ENCODE measurements at places on chromosomes 12 and 14.

GRCh38 chr14:68308726-68309520 is 483.9 kb downstream of the ZFP36L1 start:
- no peak for DNase-seq

DNA sequence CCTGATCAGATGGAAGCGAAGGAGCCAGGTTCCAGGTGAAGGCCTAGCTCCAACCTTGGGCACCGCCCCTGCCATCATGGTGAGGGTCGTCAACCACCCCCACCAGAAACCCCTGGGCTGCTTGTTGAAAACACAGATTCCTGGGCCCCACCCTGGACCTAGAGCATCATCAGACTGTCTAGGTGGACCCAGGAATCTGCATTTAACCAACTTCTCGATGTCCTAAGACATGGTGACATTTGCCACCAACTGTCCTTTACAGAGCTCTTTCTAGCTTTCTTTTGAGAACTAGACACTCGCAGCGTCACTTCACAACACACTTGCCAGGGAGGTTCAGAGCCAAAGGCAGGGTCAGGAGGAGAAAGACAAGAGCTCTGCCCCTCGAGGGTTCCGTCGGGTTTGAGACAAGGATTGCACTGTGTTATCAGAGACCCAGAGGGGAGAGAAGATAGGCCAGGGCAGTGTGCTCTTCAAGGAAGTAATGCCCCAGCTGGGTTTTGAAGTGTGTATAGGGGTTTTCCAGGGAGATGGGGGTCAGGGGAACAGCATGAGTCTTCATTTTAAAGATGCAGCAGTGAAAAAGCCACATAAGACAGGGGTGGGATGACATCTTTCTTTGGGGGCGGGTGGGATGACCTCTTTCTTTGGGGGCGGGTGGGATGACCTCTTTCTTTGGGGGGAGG is 24.6 kb downstream of the RFLNA start:
- DNase-seq: no peak

DNA sequence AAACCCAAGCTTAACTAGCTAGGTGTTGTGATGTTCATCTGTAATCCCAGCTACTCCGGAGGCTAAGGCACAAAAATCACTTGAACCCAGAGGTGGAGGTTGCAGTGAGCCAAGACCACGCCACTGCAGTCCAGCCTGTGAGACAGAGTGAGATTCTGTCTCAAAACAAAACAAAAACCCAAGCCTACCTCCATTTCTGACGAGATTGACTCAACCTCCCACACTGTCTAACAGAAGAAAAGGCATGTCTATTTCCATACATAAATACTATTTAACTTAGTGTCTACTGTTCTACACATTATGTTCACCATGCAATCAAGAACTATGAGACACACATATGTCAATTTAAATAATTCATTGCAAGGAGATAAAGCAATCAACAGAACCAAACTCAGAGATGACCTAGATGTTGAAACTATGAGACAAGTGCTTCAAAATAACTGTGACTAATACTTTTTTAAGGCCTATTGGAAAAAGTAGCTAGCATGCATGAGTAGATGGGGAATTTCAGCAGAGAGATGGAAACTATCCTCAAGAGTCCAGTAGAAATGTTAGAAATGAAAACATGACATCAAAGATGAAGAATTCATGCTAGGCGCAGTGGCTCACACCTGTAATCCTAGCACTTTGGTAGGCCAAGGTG is 75.9 kb upstream of the DHRS4 start:
- no peak for DNase-seq

DNA sequence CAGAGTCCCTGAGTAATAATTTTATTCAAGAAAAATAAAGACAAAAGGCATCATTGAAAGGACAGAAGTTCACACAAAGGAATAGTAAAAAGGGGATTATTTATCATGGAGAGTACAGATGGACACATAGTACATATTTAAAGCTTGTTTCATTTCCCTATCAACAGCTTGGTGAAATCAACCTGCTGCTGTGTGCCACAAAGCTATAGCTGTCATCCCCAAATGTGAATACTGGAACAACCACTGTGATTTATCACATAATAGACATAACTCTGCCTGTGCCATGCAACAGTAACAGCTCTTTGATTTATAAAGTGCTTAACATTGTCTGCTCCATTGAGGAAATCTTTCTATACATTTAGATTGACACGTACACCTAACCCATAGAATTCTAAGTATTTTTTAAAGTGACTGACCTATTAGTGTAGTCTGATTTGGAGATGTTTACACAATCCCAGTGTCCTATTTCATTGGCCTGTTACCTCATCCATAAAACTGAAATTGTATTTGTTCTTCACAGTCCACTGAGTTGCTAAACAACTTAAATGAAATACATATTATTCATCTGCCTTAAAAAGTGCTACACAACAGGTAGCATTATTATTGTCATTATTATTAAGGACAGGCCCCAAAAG is 3.3 kb downstream of the NEMF start:
- no peak for DNase-seq

- DNase-seq: no peak
Observed at GRCh38 chr14:73393375-73393774, 65.0 kb downstream of the NUMB start.
